ENCODE measurements at places on chromosomes 7 and 10.

- DNase-seq, result no peak
These were observed 140.4 kb upstream of the RHEB start for GRCh38 chr7:151660141-151660540.

DNA sequence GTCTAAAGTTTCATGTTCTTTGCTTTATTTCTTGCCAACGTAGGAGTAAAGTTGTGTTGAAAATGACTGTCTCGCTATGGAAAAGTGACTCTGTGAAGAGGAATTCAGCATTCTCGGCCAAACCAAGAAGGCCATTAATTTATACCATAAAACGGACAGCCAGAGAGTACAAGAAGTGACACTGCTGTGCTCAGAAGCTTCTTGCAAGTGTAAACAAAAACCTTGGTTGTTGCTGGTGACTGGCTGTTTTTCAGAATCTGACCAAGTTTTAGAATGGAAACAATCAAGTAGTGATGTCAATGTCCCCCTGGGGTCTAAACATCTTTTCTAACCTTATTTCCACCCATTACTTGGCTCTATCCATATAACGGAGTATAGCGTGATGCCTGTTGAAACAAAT is 201.9 kb downstream of the INHBA start:
- DNase-seq, result no peak

DNA sequence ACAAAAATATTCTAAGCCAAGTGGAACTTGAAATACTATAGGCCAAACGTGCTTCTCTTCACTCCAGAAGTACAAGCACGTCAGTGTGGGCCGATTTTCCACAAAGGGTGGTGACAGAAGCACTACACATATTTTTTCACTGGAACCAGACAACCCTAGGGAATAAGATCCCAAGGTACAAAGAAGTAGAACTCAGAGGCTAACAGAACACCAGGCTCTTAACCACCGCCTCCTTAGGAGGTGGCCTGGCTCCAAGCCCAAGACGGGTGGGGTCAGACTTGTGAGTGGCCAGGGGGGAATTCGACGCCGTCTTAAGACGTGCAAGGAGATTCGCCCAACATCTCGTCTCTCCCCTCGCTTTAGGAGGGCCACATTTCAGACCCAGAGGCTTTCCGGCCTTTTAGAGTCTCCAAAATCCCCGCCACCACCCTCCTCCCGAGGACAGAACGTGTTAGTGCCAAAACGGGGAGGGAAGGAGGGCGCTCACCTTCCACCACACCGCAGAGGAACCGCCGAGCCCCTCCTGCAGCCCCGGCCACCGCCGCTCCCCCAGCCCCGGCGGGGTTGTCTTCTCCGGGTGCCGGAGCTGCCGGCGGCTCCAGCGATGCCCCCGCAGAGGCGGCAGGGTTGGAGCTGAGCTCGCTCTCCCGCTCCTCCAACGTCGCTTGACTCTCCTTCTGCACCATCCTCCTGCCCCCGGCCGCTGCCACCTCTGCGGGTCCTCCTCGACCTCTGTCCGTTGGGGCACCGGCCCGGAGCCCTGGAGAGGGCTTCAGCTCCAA is 716 bp downstream of the OGA start:
- peak; percentile 97 for DNase-seq

DNA sequence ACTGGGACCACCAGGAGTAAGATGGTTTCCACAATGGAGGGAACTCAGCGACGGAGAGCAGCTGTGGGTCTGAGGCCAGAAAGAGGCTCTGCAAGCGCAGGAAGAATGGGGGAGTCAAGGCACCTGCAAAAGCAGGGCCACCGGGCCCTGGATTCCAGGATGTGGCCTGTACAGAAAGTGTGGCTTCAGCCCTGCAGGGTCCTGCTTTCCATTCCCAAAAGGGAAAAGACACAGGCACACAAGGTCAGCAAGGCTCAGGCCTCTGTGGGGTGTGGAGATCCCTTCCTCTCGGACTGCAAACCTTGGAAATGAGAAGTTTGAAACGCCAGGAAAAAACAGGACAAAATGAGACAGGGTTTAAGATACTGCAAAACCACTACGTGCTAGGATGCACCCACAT is 232.5 kb downstream of the TNS3 start:
- DNase-seq, result no peak

Measured in T47D (cell line).